Camera-type eye (tissue), 1 donor: ENCODE measurements at places on chromosomes 5 and 9. TPM values are rescaled to one million over a fixed set of nuclear protein-coding genes. Genes with fewer than 3 reads are reported as not detected.

ECPAS gene
- 83.8 TPM for total RNA-seq

CDH10 gene
- 7.0 TPM for total RNA-seq

NTRK2 gene
- total RNA-seq = 70.8 TPM

PLPP7 gene
- 15.3 TPM for total RNA-seq

FYB1 gene
- 6.3 TPM for total RNA-seq

CDC20B gene
- 0.38 TPM for total RNA-seq

FUT7 gene
- not detected for total RNA-seq

LHX2 gene
- total RNA-seq = 47.3 TPM

OLFML2A gene
- 62.5 TPM for total RNA-seq

SPINK6 gene
- total RNA-seq = not detected

PCDHA8 gene
- 3.6 TPM for total RNA-seq

NRARP gene
- total RNA-seq = 23.3 TPM

DENND4C gene
- total RNA-seq = 180 TPM

RGS7BP gene
- total RNA-seq = 3.8 TPM

TMEM174 gene
- total RNA-seq = not detected

CTNND2 gene
- 37.3 TPM for total RNA-seq

RAD17 gene
- total RNA-seq = 36.0 TPM

C9orf153 gene
- 1.2 TPM for total RNA-seq

SPAAR gene
- 0.33 TPM for total RNA-seq

LTC4S gene
- 1.1 TPM for total RNA-seq

SLC22A4 gene
- total RNA-seq = 4.0 TPM

RGP1 gene
- 21.8 TPM for total RNA-seq

FAM193B gene
- total RNA-seq = 49.9 TPM

BNC2 gene
- total RNA-seq = 24.6 TPM

STOML2 gene
- total RNA-seq = 85.3 TPM

MORN5 gene
- 1.4 TPM for total RNA-seq

GAPT gene
- total RNA-seq = 0.77 TPM

NKD2 gene
- total RNA-seq = 18.0 TPM

CHSY3 gene
- total RNA-seq = 25.1 TPM

LNPEP gene
- 79.7 TPM for total RNA-seq

ZCCHC10 gene
- total RNA-seq = 21.2 TPM

VPS13A gene
- 62.5 TPM for total RNA-seq

MCC gene
- total RNA-seq = 127 TPM

BTNL3 gene
- total RNA-seq = not detected

DNAH5 gene
- 0.49 TPM for total RNA-seq

FXN gene
- total RNA-seq = 6.0 TPM

RIMOC1 gene
- total RNA-seq = 30.6 TPM

DND1 gene
- total RNA-seq = 0.60 TPM

FOXD4L4 gene
- total RNA-seq = 0.22 TPM

ZNF883 gene
- 18.9 TPM for total RNA-seq

OR4F3 gene
- not detected for total RNA-seq

GHR gene
- total RNA-seq = 12.9 TPM

RPP25L gene
- 13.1 TPM for total RNA-seq

RETREG1 gene
- 39.2 TPM for total RNA-seq

TMEM252 gene
- not detected for total RNA-seq

LHX6 gene
- total RNA-seq = 1.9 TPM

UBE2D2 gene
- 65.7 TPM for total RNA-seq

FGF10 gene
- 9.4 TPM for total RNA-seq

DEPDC1B gene
- 12.0 TPM for total RNA-seq

PPP3R2 gene
- total RNA-seq = 0.82 TPM

ACOT12 gene
- not detected for total RNA-seq
